ENCODE measurements at places on chromosomes 3 and 15.

- no peak for DNase-seq
Observed at GRCh38 chr3:122674339-122674738, 6.3 kb upstream of the PARP14 start.

DNA sequence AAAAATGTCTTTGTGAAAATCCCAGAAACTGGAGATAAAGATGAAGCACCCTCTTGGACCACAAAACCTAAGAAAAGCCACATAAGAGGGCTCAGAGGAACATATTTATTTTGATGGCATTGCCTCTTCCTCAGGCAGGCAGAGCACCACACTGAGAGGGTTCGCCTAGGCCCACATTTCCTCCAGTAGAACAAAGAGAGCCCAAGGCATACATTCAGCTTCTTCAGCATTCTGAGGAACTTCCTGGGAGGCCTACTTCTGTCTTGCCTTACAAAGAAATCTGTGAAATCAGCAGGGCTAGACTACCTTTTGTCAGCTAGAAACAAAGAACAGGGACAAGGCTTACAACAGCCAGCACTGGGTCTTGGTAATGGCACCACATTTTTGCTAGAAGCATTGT lies 1325.3 kb downstream of the SI start:
- no peak for DNase-seq

DNA sequence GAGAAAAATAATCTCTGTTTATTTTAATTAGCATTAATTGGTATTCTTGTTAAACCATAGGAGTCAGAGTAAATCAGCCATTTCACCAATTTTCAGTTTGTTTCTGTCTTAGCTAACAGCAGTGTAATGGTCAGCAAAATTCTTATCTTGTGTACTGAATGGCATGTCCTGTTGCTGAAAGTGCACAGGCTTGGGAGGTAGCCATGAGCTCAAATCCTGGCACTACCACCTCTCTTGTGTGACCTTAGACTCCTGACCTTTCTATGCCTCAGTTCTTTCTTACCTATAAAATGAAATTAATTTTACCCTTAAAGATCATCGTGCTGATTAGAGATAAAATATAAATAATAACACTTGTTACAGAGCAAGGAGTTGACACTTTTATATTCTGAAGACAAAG lies 35.8 kb downstream of the MLH1 start:
- DNase-seq: no peak

DNA sequence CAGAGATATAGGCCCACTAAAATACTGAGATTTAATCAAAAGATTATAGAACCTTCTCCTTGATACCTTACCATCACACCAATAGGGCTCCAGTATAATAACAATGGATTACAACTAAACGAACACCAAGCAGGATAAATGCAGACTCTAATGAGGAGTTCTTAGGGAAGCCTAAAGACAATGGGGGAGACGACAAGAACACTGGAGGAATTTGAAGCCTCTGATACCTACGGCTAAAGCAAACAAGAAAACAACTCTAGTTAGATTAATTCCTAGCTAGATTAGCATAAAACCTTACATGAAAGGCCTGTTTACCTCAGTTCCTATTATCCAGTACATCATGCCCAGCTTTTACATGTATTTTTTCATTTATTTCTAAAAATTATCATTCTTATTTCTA lies 35.1 kb downstream of the NGLY1 start:
- DNase-seq: no peak

DNA sequence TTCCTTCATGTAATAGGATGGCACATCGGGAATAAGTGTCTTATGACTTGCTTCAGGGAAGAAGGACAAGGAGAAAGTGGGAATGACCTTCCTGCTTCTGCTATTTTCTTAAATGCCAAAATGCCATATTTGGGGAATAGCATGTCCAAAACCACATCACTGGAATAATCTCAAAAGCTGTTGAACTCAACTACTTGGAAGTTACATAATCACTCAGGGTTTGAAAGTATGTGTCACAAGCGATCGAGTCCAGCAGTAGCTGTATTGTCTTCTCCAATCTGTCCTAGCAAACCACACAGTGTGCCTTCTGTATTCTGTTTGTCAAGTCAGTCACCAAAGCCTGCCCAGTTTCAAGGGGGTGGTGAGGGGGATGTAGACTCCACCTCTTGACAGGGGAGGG lies 58.3 kb upstream of the GADL1 start:
- no peak for DNase-seq

GRCh38 chr15:84006421-84006820 lies 229.2 kb upstream of the GOLGA6L4 start:
- no peak for DNase-seq

- DNase-seq: no peak
Observed at GRCh38 chr15:90819390-90819789, 49.0 kb upstream of the FURIN start.

GRCh38 chr3:149089395-149089794 lies 3.1 kb upstream of the HLTF start:
- no peak for DNase-seq

GRCh38 chr3:50971487-50971924 lies 296.8 kb downstream of the DOCK3 start:
- peak; percentile 68 for DNase-seq

GRCh38 chr3:6180171-6180570 lies 680.7 kb upstream of the GRM7 start:
- DNase-seq: no peak

DNA sequence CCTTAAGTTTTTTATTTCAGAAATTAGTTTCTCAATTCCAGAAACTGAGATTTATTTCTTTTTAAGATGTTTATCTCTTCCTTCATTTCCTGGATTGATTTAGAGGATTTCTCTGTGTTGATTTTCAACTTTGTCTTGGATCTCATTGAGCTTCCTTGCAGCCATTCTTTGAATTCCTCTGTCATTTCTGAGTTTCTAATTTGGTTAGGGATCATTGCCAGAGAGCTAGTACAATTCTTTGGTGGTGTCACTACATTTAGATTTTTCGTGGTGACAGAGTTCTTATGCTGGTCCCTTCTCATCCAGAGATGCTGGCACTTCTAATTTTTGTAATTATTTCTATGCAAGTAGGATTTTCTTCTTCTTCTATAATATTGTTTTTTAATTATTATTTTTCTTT lies 691.1 kb upstream of the NAALADL2 start:
- no peak for DNase-seq

- no peak for DNase-seq
Observed at GRCh38 chr15:31508656-31509055, 182.0 kb downstream of the KLF13 start.

All from SJCRH30 (cell line).